ENCODE measurements at places on chromosomes 16 and 17.

DNA sequence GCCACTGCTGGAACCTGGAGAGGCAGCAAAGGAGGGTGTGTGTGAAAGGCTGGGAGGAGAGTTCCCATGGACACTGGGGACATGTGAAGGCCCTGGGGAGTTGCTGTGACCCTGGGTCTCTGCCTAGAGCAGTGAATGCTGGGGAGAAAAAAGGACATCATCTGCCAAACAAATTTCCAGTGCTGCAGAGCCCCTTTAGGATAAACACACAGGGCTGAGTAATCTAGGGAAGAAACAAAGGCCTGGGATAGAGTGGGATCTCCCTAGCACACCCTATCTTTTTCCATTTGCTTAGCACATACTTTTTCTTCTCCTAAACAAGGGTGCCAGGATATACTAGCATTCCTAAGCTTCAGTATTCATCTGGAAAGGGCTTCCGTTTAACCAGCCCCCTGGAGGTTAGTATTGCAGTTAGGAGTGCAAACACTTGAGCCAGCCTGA is 3.3 kb upstream of the HIGD1B start:
- DNase-seq = no peak

GRCh38 chr16:74737521-74737920 is 36.9 kb upstream of the MLKL start:
- no peak for DNase-seq

- peak; percentile 50 for DNase-seq
These were observed 201.2 kb downstream of the UTP18 start for GRCh38 chr17:51461578-51462004.

DNA sequence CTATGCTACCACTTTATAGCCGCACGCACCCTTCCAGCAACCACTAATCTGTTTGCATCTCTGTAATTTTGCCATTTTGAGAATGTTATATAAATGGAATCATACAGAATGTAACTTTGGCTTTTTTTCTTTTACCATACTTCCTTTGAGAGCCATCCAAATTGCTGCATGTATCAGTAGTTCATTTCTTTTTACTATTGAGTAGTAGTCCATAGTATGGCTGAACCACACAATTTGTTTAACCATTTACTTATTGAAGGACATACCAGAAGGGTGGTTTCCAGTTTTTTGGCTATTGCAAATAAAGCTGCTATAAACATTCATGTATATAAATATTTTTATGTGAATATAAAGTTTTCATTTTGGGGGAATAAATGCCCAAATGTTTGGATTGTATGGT is 8.8 kb downstream of the TENT4B start:
- DNase-seq = no peak

DNA sequence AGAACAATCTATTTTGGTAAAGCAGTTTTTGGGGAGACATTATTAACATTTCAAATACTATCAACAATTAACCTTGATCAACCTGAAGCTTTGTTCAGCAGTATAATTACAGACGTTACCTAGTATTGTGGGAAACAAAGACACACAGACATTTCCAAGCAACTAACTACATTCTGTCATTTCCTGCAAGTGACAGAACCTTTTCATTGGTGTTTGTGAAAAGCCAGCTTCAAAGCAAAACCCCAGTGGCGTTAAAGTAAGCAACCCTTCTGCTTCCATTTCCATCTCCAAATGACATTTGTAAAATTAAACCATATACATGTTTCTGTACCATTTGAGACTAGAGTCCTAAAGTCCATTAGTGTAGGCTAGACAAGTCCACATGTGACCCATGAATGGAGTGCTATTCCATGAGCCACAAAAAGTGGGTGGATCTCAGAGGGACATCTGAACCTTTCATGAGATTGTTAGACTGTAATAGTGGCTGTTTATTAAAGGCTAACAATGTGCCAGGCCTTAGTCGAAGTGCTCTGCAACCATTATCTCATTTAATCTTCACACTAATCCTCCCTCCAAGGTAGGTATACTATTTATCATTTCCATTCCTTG is 101.2 kb downstream of the SSH2 start:
- DNase-seq = no peak

DNA sequence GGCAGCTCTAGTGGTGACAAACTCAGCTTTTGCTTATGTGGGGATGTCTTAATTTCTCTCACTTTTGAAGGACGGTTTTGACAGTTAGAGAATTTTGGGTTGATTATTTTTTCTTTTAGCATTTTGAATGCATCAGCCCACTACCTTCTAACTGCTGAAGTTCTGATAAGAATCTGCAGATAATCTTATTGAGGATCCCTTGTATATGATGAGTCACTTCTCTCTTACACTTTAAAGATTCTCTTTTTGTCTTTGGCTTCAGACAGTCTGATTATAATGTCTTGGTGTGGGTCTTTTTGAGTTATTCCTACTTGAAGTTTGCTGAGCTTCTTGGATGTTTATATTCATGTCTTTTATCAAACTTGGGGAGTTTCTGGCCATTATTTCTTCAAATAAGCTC is 5.5 kb upstream of the PRKCB start:
- DNase-seq = no peak

GRCh38 chr17:34259146-34259545 is 4.1 kb downstream of the CCL2 start:
- DNase-seq = no peak

DNA sequence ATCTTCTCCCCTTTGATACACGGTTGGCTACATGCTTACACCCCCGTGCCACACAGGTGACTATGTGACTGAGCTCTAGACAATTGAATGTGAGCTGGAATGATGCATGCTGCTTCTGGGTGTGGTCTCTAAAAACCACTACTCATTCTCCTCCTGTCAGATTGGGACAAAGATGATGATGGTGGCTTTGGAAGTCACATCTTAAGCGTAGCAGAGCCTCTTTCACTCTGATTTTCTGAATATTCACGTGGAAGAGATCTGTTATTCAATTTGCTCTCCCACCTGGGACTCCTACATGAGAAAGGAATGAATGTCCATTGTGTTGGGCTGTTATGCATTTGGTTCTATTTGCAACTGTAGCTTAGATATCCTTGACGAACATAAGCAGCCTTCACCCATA is 763.6 kb upstream of the EEF2KMT start:
- DNase-seq = no peak

DNA sequence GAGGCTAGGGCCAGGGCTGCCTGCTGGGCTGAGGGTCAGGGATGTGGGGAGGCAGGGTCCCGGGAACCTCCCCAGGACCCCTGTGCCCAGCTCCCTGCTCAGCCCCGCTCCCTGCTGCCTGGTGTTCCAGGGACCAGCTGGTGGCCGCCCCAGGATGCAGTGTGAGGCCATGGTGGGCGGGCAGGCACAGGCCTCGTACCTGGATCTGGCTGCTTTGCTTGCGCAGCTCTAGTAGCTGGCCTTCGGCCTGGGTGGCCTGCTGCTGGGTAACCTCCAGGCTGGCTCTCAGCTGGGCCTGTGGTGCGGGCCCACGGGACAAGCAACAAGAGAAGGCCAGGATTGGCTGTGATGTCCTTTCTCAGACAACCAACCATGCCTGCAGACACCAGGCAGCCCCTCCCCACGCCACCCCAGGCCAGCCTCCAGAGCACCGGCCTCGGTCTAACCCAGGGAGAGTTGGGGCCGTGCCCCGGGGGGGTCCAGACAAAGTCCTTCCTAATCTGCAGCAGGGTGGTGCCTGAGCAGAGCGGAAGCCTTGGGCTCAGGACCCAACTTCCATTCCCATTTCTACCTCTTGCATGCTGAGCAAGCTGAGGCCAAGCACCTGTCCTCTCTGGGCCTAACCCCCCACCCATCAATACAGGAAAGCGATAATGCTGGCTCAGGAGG is 4.1 kb downstream of the TRIM65 start:
- no peak for DNase-seq

DNA sequence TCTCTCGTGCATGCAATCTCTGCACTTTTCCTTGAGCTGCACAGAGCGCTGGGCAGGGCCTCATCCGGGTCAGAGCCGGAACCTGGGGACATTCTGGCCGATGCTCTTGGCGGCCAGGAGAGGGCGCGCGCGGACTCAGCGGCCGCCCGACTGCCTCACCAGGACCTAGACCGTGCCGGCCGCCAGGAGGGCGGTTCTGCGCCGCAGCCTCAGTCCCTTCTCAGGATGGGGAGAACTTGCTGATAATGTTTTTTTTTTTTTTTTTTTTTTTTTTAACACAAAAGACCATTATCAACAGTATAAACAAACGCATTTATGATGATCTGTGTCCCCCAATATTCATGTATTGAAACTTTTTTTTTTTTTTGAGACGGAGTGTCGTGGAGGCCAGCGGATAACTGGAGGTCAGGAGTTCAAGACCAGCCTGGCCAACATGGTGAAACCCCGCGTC is 8.1 kb upstream of the FLYWCH2 start:
- peak; percentile 71 for DNase-seq

GRCh38 chr16:57297856-57298255 is 13.4 kb upstream of the PLLP start:
- peak; percentile 51 for DNase-seq

GRCh38 chr17:78230996-78231935 is at the start of gene TMEM235:
Gene TMEM235 (plus strand): TSS chr17:78231631. CDS start chr17:78232024, 393 bp downstream.
- DNase-seq = no peak

DNA sequence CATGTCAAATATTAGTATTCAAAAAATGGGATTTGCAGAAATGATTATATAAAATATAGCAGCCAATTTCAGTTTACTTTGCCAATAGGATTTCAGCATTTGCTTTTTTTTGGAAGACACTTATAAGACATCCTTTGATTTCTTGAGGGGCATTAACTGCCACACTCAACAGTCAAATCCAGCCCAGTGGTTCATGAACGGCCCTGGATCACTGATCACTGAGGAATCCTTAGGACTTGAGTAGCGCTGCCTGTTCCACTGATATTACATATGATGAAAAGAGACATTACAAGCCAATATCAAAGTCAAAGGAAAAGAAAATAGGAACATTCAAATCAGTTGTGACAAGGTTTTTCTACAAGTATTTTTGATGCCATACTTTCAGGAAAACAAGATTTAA is 21.0 kb upstream of the YWHAE start:
- DNase-seq = no peak

Measured in activated naive CD8-positive, alpha-beta T cell treated with anti-CD3 and anti-CD28 coated beads, Interleukin-2, amount 10 ng/mL, durations not matched to agents 7 days and 5 days (primary cell).